ENCODE measurements at places on chromosomes 16 and 17.

- DNase-seq: no peak
Measured at GRCh38 chr16:65837464-65837863, 529.0 kb upstream of the CDH5 start.

- DNase-seq: peak; percentile 57
Measured at GRCh38 chr17:38419508-38419981, 8.7 kb upstream of the ARHGAP23 start.

- DNase-seq: no peak
Measured at GRCh38 chr16:50193594-50193993, 40.5 kb downstream of the TENT4B start.

DNA sequence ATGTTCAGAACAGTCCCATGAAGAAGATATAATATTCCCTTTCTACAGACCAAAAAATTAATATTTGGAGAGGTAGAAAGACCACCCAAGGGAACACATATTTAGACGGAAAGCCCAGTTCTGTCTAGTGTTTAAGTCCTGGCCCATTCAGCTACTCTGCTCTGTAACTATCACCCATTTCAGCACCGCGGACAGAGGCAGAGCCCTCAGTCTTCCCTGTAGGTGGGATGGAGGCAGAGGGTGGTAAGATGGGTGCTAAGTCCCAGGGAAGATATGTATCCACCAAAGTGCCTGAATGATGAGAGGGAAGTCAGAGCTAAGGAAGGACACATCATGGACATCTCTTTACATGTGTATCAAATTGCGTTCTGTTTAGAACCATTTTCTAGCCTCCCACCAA is 27.8 kb upstream of the C16orf78 start:
- peak; percentile 78 for DNase-seq

- no peak for DNase-seq
Measured at GRCh38 chr17:32569171-32570080, 82.6 kb downstream of the CDK5R1 start.

- no peak for DNase-seq
Measured at GRCh38 chr17:81884520-81884919, 6.9 kb downstream of the ALYREF start.

GRCh38 chr17:58378733-58379510 is 26.9 kb upstream of the SUPT4H1 start:
- DNase-seq: no peak

GRCh38 chr16:3698941-3699340 is 18.4 kb downstream of the TRAP1 start:
- DNase-seq: no peak

GRCh38 chr16:54284319-54284930 is 2.2 kb downstream of the IRX3 start:
- peak; percentile 53 for DNase-seq

All from GM23338 (cell line).